ENCODE measurements at places on chromosomes 6 and 20.
A peak's percentile ranks its signal among the peaks of the same experiment; 100 is the strongest.

GRCh38 chr6:146194434-146194833 is 165.6 kb downstream of the GRM1 start:
- no peak for DNase-seq

- DNase-seq, result peak; percentile 91
These were observed at the start of gene GGT7 for GRCh38 chr20:34872622-34873224. Gene GGT7 (minus strand): TSS chr20:34872856. CDS start chr20:34872815, 41 bp downstream.

DNA sequence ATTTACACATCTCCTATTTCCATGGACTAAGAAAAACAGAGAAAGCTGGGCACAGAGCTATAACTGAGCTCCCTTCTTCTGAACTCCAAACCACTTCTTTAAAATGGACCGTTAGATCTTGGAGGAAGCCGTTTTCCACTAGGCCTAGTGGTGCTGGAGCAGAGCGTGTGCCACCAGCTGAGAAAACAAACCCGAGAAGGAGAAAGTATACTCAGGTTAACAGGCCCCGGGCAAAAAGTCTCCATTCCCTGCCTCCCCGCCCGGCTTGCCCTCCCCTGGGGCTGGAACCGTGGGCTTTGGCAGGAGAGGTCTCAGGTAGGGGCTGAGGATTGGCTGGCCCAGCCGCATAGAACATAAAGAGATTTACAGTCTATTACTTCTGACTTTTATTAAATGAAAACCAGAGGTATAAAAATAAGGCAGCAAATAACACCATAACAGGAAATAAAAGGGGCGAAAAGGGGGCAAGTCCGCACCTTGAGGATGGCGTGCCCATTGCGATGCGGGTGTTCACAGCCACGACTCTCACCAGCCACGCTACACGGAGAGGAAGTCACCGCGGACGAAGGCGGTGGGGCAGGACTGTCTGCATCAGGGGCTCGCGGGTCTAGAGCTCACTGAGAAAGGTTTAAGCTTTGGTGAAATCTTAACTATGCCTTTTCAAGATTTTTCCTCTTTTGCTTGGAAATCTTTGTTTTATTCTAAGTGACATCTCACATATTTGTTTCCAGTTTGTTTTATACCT is 191.2 kb upstream of the GMDS start:
- DNase-seq, result no peak

DNA sequence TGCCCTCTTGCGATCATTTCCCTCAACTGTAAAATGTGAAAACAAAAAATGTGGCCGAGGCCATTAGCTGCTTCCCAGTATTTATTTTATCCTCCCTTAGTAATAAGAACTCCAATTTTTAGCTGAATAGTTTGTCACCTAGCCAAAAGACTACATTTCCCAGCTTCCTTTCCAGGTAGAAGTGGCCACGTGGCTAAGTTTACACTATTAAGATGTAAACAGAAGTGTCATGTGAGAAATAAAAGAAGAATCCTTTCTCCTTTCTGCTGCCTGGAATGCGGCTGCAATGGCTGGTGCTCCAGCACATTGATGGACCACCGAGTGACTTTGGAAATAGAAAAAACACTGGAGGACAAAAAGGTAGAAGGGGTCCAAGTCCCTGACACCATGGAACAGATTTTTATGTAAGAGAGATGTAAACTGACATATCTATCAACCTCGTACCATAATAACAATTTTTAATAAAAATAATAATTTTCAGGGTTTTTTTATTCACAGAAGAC is 268.8 kb downstream of the PKHD1 start:
- no peak for DNase-seq

- no peak for DNase-seq
These were observed 3.6 kb upstream of the ABHD12 start for GRCh38 chr20:25394276-25394675.

- DNase-seq, result no peak
These were observed 60.8 kb downstream of the NPEPL1 start for GRCh38 chr20:58753267-58753921.

DNA sequence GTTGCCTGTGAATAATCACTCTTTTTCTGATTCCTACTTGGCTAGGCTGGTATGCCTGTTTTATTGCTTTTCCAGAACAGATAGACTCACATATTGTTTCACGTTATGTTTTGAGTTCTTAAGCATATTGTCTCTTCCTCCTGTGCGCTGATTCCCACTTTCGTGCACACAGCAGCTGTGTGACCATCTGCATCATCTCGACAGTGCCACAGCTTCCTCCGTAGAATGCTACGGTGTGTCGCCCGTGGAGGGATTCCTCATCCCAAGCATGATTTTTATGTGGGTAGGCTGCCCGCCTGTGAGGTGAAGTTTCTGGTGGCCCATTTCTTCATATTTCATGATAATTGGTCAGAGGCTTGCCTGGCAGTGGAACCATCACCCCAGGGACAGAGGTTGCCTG is 31.8 kb downstream of the PLCB4 start:
- DNase-seq, result no peak

DNA sequence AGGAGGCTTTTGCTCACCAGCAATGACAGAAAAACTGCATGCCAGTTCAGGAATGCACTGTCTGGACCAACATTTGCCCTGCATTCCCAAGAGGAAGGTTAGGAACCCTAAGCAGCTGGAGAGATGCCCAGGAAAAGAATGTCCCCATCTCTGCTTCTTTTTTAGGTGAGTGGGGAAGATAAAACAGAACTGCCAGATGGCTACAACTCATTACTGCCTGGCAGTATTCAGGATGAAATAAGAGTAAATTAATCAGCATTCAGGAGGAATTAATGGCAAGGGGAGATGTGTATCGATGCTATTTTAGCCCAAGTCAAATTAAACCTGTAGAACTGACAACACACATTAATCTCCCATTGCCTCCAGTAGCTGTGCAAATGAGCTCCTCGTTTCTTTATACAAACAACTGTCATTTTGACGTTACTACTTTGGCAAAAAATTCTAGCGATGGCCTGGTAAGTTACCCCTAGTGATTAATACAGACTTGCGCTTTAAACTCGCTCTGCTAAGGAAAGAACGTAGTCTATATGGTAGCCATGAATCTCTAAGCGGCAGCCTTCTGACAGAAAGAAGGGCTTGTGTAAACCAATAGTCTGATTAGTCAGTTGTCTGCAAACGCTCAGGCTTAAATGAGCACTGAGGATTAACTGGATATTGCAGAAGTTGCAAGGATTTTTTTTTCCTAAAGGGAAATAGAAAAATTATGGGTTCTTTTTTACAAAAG is 16.7 kb upstream of the SMLR1 start:
- DNase-seq, result no peak

GRCh38 chr6:37083243-37084138 is 78.0 kb downstream of the FGD2 start:
- no peak for DNase-seq

DNA sequence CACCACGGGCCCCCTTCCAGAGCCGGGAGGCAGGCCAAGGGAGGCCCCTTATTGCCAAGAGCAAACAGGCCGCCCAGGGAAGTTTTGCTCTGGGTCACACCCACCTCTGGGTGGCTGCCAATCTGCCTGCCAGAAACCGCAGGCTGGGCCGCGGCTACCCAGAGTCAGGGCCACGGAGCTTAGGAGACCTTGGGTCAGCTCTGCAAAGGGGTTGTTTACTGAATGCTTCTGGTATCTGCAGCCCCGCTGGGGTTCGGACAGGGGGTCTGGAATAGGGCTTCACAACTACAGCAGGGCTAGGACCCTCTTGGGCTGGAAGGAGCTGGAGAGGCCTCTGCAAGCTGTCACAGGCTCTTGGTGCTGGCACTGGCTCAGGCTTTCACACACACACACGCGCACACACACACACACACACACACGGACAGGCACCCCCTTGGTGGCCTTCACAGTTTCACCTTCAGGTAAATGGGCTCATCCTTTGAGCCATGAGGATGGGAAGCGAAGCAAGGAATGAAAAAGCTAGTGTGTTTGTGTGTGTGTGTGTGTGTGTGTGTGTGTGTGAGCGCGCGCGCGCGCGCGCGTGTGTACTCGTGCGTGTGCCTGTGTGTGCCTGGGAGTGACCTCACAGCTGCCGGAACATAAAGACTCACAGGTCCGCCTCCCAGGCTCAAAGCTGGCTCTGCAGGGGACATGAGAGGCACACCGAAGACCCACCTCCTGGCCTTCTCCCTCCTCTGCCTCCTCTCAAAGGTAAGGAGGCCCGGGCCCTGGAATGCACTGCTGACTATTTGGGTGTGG is at the start of gene CCN5:
Gene CCN5, plus strand, starts transcription at position 669 of the 798 bp plus-strand sequence. Its CDS starts 22 bp downstream, at position 691.
- DNase-seq, result no peak

DNA sequence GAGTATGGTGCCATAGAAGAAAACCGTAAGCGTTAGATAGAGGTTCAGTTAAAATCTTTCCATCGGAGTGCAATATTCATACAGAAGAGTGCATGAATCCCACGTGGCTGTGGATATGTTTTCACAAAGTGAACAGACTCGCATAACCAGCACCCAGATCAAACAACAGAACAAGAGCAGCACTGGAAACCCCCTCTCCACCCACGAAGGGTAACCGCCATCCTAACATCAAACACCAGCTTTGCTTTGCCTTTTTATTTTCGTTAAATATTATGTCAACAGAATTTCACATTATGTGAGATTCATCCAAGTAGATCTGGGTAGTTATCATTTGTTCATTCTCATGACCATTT is 4.7 kb downstream of the GTSF1L start:
- peak; percentile 52 for DNase-seq

DNA sequence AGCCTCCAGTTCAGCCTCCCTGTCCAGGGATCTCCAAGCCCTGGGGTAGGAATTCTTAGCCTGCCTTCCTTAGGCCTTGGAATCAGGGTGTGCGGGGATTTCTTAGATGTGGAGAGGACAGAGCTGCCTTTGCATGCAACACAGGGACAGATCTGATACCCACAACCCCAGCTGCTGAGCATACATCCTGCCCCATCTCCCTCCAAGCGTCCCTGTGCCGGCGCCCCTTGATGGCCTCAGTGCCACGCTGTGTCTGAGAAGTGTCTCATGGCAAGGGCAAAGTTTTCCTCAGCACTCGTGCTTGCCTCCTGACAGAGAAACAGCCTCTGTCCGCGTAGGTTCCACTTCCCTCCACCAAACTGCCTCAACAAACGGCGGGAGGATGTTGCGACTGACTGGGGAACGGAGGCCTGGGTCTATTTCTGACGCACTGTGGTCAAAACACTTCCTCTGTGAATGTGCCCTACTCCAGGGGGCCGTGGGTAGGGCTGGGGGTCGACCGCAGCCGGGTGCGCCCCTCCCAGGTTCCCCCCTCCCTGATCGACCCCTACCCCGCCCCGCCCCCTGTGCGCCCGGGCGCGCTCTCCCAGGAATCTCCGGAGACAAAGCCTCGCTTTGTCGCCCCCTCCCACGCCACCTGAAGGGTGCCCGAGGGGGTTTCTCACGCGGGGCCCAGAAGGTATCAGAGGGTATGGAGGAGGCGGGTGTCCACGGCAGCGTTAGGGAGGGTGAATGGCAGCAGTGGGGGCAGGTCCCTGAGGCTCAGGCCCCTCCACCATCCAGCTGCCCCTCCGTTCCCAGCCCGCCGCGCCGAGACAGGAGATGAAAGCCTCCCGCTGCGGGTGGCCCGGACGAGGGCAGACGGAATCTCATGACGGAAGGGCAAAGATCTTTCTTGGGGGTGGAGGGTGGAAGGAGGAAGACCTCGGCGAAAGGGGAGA is 806 bp downstream of the MICAL1 start:
- DNase-seq, result peak; percentile 78

GRCh38 chr6:129748901-129749748 is 39.1 kb upstream of the ARHGAP18 start:
- DNase-seq, result no peak

GRCh38 chr6:132490024-132490423 is 22.9 kb downstream of the STX7 start:
- DNase-seq, result no peak

- DNase-seq, result no peak
These were observed 430.8 kb upstream of the RUNX2 start for GRCh38 chr6:44897316-44897715.

- no peak for DNase-seq
These were observed 76.2 kb upstream of the TRAF3IP2 start for GRCh38 chr6:111681860-111682259.

GRCh38 chr6:108359901-108360882 is 65.3 kb downstream of the AFG1L start:
- no peak for DNase-seq
